Neural crest cell (in vitro differentiated cells): ENCODE measurements at places on chromosomes 12 and 14. TPM values are rescaled to one million over a fixed set of nuclear protein-coding genes. Genes with fewer than 3 reads are reported as not detected.

- peak; percentile 45 for DNase-seq
Measured at GRCh38 chr12:103503546-103504480, 8.0 kb upstream of the C12orf42 start.

- DNase-seq, result no peak
Measured at GRCh38 chr14:91398707-91399106, 18.9 kb downstream of the CCDC88C start.

DNA sequence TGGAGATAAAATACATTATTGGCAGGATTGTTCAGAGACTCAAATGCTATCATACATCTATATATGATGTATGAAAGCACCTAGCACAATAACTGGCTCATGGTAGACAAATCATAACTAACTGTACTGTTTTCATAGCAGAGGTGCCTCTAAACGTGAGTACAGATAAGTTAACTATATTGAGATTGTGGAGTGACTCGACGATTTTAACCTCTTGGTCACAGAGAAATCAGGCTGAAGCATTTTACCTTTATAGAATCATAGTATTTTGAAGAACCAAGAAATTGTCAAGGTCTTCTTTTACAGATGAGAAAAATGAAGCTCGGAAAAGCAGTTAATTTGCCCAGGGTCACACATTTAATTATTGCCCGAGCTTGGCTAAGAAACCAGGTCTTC is 666 bp upstream of the DERA start:
- DNase-seq, result no peak

DNA sequence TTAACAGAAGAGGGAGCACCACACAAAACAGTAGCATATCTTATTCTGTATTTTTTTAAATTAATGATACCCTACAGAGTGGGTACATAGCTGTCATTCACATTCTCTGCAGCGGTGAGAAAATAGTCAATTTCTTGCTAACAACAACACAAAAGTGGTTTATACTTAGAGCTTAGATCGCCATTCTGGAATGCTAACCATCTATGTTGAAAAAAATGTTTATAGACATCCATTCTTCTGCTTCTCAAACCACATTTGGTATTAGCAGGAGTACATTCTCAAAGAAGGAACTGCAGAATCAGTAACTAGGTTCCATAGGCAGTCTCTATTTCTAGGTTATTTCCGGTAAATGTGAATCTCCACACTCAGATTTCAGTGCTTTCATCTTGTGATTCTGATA is 185.9 kb downstream of the PPFIA2 start:
- DNase-seq, result no peak

DNA sequence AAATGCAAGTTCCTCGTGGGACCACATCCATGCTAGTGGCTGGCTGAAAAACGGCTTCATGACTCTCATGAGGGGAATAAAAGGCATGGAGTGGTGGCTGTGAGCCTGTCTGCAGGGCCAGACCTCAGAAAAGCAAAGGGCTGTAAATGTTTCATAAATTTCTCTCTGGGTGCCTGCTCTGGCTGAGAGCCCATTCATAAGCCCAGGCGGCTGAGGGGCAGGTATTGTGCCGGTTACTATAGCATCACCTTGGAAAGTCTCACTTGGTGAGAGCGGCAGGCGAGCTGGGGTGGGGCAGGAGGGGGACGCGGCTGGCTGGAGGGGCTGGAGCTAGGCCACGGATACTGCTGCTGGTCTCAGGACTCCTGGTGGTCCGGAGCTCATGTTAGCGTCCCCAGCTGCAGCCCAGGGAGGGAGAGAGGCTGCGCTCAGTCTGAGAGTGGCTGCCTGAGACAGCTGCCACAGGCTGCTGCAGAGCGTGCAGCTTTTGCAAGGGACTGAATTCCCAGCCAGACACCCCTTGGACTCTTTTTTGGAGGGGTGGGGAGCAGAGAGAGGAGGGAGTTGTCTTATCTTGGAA is at the start of gene SLC17A8:
Gene SLC17A8 (plus strand): TSS at position 431 of the 580 bp plus-strand sequence. CDS start 318 bp downstream, outside the sequence.
- DNase-seq, result peak; percentile 19

- no peak for DNase-seq
Measured at GRCh38 chr12:16524378-16524777, 81.6 kb downstream of the LMO3 start.

- DNase-seq, result no peak
Measured at GRCh38 chr14:94124582-94125377, 4.6 kb downstream of the IFI27L2 start.

GRCh38 chr12:117498256-117498655 is 136.8 kb upstream of the NOS1 start:
- no peak for DNase-seq

DNA sequence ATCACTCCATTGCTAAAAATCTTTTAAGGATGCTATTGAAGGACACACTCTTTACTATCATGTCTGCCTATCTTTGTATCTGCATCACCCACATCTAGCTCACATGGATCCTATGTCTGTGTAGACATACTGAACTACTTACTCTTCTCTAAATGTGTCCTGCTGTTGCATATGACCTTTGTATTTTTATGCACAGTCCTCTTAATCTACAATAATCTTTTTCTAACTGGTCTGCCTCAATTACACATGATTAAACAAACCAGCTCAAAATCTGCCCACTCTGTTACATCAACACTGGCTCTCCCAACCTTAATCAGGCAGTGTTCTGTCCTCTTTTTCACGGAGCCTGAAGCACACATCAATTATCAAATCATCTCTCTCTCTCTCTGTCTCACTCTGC is 316.3 kb upstream of the MGAT4C start:
- DNase-seq, result no peak

- DNase-seq, result no peak
Measured at GRCh38 chr12:131917139-131917710, 11.9 kb upstream of the PUS1 start.

GRCh38 chr14:50362764-50363713 is 33.6 kb downstream of the CDKL1 start:
- DNase-seq, result no peak

GRCh38 chr14:92259613-92260357 is 63.2 kb upstream of the SLC24A4 start:
- no peak for DNase-seq

Gene TAS2R31
- 2.1 and 2.5 TPM in 2 replicates for total RNA-seq
